Astrocyte (in vitro differentiated cells and primary cell): ENCODE measurements at places on chromosomes 7 and 10. TPM values are rescaled to one million over a fixed set of nuclear protein-coding genes. Genes with fewer than 3 reads are reported as not detected.
A peak's percentile ranks its signal among the peaks of the same experiment; 100 is the strongest.

CPA4 gene
- total RNA-seq, result 98.6 and 111 TPM in 2 replicates

DNA sequence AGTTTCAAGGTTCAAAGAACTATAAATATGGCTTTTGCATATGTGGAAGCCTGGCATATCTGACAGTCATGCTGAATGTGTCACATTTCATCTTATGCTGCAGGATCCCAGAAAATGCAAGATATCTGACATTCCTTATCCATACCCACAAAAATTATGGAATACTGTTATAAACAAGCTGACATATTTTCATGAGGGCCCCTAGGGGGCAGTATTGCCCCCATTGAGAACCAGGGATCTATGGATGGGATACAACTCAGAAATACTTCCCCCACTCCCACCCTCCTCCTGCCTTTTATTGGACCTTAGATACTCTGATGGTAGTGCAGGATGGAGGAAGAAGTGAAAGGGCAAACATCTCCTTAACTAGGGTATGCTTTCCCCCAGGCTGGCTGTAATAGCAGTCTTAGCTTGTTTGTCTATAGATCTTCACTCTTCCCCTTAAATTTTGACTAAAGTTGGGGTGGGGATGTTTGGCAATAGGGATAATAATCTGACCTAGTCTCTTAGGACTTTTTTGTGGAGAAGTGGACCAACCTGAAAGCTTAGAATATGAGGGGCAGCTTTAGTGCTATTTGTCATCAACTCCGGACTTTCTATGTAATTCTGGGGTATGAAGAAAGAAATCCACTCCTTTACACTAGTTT lies 3.5 kb upstream of the GNGT1 start:
- peak; percentile 44 for DNase-seq

GRCh38 chr7:98398567-98399372 lies 2.1 kb downstream of the BAIAP2L1 start:
- no peak for DNase-seq

- DNase-seq, result no peak
Observed at GRCh38 chr10:91713461-91714072, 80.7 kb upstream of the PPP1R3C start.

DNA sequence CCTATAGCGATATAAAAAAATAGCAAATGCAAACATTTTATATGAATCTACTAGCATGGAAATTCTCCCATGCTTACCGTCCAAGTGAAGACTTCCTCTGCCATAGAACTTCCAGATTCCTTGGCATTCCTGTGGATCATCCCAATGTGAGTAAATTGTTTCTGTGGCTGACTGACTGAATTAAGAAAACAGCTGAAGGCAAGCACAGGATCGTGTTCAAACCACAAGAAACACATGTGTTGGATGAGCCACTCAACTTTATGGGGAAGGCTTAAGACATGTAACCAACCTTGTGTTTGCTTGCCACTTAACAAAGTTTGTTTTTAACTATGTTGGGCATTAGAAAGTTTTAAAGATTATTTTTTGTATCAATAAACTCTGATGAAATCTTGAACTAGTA lies 2.6 kb upstream of the MYPN start:
- DNase-seq, result peak; percentile 98

UFSP1 gene
- total RNA-seq, result 2.7 and 3.3 TPM in 2 replicates

EPO gene
- total RNA-seq, result not detected in 2 replicates
